ENCODE measurements at places on chromosomes 2 and 18. TPM values are rescaled to one million over a fixed set of nuclear protein-coding genes. Genes with fewer than 3 reads are reported as not detected.

CD28 gene
- not detected for total RNA-seq

PROKR1 gene
- total RNA-seq = not detected

HDLBP gene
- 261 TPM for total RNA-seq

MRO gene
- total RNA-seq = 0.16 TPM

TANC1 gene
- 8.7 TPM for total RNA-seq

TFCP2L1 gene
- total RNA-seq = 23.9 TPM

PAIP2B gene
- 0.31 TPM for total RNA-seq
